ENCODE measurements at places on chromosomes 7 and 10. TPM values are rescaled to one million over a fixed set of nuclear protein-coding genes. Genes with fewer than 3 reads are reported as not detected.

DNA sequence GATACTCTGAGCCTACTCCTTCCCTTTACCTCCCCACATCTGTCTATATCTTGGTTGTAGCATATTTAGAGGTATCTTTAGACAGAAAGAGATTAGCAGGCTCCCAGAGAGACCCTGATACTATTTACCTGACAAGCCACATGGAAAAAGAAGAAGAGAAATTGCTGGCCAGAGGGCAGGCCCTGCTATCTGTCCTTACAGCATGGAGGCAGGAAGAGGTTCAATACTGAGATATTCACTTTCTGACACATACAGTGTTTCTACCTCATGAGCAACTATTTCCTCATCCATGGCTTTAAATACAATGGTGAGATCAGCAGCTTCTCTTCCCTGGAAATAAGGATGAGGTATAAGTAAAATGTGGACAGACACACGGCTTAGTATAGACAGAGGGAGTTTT is 33.9 kb upstream of the TSPAN13 start:
- no peak for DNase-seq

DNA sequence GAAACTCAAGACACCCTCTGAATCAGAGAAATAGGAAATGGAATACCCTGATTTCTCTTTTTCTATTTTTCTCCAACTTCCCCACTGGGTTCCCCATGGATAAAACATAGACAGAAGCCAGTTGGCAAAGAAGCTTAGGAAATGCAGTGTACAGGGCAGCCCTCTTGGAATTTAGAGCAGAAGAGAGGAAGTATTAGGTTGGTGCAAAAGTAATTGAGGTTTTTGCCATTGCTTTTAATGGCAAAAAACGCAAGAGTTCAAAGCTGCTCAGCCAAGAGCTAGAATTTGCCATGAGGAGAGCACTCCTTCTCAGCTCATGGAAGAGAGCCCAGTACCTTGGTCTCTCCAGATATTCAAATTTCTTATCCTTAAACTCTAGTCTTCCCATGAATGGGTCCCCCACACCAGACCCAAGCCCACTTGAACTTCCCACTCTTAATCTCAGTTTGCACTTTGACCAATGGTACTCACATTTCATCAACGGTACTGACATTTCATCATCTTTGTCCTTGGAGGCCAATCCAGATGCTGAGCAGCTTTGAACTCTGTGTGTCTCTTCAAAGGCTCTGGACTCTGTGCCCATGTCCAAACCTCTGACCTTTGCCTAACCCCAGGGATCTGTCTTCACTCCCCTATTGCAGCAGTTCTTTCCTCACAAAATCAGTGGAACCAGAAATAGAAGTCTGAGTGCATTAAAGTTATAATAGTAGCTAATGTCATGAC is 73.2 kb upstream of the PPP1R3C start:
- DNase-seq: no peak

DNA sequence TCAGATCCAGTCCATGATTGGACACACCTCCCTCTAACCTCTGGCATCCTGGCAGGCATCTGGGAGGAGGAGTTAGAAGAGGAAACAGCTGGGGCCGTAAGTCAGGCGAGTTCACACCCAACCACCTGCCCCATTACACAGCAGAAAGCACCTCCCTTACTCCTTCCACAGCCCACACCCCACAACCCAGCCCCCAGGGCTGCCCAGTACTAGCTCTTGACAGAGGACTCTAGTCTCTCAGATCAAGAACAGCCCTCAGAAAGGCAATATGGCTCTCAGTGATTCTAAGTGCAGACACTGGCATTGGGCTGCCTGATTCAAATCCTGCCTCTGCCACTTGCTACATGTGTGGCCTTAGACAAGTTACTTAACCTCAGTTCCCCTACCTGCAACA is 34.1 kb downstream of the KCNMA1 start:
- DNase-seq: peak; percentile 34

DNA sequence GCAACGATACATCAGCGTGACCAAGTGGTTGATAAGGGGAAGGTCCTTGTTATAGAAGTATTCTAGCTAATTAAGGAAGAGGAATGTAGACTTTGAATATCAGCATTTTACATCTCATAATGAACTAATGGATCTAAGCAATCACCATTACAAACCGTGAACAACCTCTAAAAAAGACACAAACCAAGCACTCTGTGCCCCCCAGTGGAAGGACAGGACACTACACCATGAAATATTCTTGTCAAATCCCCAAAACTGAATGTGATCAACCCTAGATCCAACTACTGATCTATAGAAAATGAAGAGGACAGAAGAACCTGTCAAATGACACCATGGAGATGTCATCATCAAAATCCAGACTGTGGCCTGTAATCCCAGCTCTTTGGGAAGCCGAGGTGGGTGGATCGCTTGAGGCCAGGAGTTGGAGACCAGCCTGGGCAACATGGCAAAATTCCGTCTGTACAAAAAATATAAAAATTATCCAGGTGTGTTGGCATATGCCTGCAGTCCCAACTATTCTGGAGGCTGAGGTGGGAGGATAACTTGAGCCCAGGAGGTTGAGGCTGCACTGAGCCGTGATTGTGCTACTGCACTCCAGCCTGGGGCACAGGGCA is 111.3 kb upstream of the CARD11 start:
- DNase-seq: no peak

DNA sequence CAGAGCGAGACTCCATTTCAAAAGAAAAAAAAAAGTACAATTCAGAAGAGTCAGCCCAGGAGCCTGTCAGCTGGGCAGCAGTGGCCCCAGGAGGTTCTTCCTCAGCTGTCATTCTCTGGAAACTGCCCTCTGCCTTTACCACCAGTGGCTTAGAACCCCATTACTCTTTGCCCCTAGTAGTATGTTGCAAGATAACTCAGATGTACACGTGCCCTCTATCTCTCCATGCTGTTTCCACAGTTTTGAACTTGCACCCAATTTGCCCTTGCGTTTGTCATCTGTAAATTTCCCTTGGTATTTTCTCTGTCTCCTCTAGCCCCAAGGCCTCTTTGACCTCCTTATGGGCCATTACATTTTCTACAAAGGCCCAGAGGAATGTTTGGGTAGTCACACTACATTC is 56.7 kb upstream of the PRKAR2B start:
- DNase-seq: no peak

DNA sequence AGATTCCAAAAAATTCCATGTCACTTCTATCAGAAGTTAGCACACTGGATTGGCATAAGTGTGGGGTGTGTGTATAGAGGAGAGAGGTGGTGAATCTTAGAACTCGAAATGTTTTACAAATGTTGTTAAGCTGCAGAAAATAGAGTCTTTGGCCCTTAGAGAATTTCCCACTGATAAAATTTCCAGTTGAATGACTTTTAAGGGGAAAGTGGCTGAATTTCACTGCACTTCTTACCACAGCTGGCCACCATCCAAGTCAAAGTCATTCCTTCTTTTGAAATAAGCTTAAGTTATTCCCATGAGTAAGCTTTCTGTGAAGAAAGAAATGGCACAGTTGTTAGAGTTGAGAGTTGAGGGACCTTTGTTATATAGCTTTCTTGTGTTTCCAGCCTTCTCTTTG is 13.9 kb downstream of the VCL start:
- no peak for DNase-seq

DNA sequence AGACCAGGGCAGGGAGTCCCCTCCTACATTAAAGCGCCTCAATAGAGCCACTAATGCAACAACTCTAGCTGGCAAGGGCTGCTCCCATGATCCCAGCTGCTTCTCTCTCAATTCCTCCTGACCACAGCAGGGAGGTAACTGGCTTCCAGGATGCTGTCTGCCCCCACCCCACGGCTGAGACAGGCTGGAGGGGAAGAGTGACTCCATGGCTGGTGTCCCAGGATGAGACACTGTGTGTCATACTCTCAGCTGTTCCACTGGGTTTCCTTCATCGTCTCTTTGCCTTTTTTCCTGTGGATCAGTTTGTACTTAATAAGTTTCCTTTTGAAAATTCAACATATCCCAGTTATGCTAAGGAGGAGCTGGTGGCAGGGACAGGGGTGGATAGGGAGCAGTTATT is 27.7 kb upstream of the MYH16 start:
- no peak for DNase-seq

- DNase-seq: no peak
Observed at GRCh38 chr7:155959894-155960293, 147.6 kb upstream of the SHH start.

GRCh38 chr10:13331646-13332045 is 16.4 kb downstream of the SEPHS1 start:
- DNase-seq: no peak

- DNase-seq: no peak
Observed at GRCh38 chr10:88330174-88330573, 252.9 kb downstream of the RNLS start.

- no peak for DNase-seq
Observed at GRCh38 chr10:44258019-44258418, 126.9 kb downstream of the CXCL12 start.

DNA sequence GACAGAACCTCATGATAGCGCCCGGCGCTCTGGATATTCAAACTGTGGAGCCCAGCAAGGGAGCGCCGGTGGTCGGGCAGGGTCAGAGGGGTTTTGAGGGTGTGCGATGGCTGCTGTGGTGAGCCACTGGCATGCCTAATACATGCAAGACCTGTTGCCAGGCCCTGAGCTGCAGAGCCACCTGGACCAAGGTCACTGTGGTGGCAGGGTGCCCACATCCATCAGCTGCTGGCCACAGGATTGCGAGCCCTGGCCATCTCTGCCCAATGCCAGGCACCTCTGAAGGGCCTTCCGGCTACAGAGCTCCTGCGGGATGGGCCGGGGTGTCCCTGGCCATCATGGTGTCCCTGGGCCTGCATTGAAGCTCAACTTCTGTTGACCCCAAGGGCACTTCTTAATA is 123.0 kb upstream of the TNRC18 start:
- peak; percentile 91 for DNase-seq

GRCh38 chr7:76089865-76090475 is 42.1 kb downstream of the MDH2 start:
- DNase-seq: no peak

DNA sequence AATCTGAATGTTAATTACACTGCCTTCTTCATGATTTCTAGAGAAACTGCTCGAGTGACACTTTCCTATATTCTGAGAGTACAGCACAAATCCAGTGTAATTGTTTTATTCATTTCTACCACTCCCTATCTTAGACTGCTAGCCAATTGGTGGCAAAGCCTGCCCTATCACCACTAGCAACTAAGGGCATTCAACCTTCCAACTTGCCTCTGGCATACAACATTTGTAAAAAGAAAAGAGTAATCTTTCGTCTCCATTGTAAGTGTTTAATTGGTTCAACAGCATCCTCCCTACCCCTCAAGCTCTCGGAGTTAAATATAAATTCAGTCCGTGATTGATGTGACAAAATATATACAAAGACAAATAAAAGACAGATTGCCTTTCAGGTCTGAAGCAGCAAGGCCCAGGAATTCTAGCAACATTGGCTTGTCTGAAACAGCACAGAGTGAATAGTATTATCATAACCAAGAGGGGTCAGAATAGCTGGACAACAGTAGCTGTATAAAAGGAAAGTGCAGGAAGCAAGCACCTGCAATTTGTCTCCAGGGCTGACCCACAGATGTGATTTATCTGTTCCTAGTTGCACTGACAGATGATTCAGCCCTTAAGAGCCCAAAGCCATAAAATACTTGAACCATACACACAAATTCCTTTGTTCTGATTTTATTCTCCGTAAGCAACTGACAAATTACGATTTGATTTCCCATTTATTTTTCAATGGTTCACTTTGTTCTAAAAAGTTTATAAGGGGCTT is 47.6 kb upstream of the ANKRD1 start:
- DNase-seq: no peak

GRCh38 chr10:34491678-34492077 is 323.4 kb downstream of the PARD3 start:
- DNase-seq: no peak

GRCh38 chr7:101453617-101454016 is 90.9 kb downstream of the COL26A1 start:
- DNase-seq: no peak

DNA sequence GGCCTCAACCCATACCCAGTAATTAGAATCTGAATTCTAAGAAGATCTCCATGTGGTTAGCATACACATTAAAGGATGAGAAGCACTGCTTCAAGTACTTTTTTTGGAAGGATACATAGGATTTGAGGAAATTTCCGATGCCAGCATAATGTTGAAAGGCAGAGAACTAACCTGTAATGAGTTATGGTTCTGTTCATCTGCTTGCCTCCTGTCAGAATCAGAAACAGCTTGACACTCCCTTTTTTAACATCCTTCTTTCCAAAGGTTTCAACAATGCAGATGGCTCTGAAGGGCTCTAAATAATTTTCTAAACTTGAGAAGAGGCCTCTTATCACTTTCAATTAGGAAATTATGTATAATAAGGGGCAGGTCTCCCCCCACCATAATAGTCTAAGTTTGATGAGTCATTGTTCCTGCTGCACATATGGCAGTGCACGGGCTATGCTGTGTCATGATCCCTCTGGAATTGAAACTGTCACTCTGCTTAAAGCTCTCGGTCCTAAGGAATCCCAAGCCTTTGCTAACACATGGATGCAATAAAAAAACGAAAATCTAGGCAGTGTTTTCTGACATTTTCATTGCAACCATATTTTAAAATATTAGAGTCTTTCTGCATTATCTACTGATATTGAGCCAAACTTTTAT is 291.2 kb upstream of the FZD1 start:
- no peak for DNase-seq

- DNase-seq: no peak
Observed at GRCh38 chr7:143185551-143185950, 2.3 kb downstream of the TAS2R39 start.

Gene C7orf57
- not detected for total RNA-seq

Gene PDE1C
- 1.9 TPM for total RNA-seq

Gene DDC
- total RNA-seq: 10.0 TPM

Gene CCL24
- not detected for total RNA-seq

Gene NUTM2E
- 0.06 TPM for total RNA-seq

Gene NPSR1
- total RNA-seq: not detected

Measured in pancreas (tissue), 10 donors.